ENCODE measurements at places on chromosomes 12 and 14.

DNA sequence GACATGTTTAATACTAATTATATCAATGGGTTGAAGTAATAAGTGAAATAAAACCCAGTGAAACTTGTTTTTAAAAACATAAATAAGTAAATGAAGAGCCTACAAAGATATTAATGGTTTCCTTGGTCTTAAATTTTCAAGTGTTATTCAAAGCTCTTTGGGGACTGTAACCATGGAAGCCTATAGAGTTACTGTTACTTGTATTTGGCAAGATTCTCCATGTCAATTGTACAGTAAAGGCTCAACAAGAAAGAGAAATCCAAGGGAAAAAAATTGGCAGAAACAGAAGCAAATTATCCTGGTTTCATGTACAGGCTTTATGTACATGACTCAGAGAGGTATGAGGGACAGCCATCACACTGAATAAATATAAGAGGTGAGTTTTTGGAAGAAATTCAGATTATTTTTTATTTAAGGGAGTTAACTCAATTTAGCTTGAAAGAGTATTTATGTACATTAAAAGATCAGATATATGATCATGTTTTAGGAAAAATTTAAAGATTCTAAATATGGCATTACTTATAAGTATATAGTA lies 151.1 kb upstream of the HMGA2 start:
- DNase-seq, result no peak

GRCh38 chr12:124745465-124745890 lies 118.2 kb downstream of the SCARB1 start:
- DNase-seq, result no peak

- DNase-seq, result no peak
Observed at GRCh38 chr14:28163233-28163632, 603.4 kb upstream of the FOXG1 start.

- DNase-seq, result no peak
Observed at GRCh38 chr14:70002589-70003346, 123.6 kb downstream of the SMOC1 start.

DNA sequence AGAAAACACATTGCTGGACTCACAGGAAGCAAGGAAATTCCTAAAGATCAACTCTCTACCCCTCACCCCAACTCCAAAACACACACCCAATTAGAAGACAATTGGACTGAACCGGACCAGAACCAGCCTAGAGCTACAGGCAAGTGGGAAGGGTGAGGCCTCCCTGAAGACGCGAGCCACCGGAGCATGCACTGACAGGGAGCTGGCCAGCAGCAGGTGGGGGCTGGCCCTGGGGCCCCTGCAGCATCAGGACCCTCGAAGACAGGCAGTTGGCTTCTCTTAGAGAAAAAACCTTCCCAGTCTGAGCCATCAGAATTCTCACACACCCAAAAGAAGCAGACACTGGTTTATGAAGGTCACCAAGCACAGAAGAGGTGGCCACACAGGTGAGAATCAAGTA lies 209.5 kb upstream of the DIO3 start:
- no peak for DNase-seq

DNA sequence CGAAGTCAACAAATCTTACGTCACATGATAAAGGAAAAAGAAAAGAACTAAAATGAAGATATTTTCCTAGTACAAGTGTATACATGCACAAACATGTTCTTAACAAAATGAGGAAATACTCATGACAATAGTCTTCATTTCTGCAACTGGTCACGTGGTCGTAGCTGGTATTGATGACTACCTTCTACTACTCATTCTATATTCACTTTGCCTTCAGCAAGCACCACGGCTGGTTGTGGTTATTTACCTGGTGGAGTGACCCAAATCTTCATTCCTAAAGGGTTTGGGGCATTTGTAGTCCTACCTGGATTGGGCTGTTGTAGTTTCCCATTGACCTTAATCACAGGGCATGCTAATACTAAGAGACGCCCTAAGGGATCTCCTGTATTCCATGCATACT lies 51.2 kb downstream of the FIGNL2 start:
- DNase-seq, result no peak

DNA sequence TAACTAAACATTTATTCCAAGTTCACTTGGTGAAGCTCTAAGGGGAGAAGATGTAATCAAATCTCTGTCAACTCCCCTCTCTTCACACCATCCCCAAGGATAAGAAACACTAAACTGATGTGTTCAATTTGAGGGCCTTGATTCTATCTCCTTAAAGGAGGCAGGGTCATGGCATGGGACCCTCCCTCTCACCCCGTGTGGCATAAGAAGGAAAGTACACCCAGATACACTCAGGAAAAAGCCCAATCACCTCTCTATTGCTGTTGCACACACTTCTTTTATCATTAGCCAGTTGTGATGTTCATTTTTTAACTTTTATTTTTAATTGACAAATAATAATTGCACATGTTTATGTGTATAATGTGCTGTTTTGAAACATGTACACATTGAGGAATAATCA lies 35.1 kb downstream of the WASHC3 start:
- no peak for DNase-seq

GRCh38 chr14:48325486-48325885 lies 650.1 kb upstream of the MDGA2 start:
- no peak for DNase-seq

DNA sequence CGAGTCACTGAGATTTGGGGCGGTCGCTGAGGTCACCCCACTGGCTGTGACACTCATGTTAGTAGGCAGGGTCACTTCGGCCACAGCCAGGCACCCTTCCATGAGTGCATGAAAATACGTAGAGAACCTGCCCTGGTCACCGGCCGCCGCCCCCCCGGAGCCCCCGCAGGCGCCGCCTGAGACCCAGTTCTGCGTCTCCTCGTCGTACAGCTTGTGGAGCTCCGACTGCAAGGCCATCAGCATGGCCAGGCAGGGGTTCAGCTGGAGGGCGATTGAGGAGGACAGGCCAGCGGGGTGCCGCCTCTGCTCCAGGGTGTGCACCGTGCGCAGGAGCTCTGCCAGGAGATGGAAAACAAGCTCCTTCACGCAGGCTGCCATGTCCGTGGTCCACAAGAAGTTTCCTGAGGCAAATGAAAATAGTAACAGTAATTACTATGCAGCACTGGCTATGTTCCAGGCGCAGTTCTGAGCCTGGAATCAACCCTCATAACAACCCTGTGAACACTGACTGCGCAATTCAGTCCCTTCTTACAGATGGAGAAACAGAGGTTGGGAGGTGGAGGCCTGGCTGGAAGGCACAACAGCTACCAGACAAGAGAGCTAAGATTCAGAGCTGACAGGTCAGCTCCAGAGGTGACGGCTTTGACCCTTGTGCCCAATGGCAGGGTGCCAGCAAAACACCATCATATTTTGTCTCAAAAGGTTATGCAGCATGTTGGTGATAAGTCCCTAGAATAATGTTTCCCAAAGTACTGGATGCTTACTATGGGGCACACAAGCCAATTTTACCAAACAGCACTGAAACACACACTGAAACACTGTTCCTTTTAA lies 59.9 kb downstream of the TRAFD1 start:
- no peak for DNase-seq

- DNase-seq, result no peak
Observed at GRCh38 chr14:54667764-54668163, 100.8 kb downstream of the SAMD4A start.

DNA sequence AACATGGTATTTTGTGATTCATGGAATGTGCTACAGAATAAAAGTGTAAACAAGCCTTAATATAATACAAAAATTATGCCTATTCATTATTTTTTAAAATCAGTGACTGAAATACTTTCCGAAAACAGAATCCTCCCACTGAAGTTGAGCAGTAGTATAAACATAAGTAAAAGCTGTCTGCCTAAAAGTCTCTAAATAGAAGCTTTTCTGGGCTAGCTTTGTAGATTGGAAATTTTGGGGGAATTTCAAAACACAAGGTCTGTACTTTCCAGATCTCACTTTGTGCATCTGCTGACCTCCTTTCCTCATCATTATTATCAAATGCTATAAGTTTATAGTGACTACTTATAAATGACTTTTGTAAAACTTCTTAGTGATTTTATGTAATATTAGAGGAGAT lies 80.4 kb upstream of the TRHDE start:
- no peak for DNase-seq

DNA sequence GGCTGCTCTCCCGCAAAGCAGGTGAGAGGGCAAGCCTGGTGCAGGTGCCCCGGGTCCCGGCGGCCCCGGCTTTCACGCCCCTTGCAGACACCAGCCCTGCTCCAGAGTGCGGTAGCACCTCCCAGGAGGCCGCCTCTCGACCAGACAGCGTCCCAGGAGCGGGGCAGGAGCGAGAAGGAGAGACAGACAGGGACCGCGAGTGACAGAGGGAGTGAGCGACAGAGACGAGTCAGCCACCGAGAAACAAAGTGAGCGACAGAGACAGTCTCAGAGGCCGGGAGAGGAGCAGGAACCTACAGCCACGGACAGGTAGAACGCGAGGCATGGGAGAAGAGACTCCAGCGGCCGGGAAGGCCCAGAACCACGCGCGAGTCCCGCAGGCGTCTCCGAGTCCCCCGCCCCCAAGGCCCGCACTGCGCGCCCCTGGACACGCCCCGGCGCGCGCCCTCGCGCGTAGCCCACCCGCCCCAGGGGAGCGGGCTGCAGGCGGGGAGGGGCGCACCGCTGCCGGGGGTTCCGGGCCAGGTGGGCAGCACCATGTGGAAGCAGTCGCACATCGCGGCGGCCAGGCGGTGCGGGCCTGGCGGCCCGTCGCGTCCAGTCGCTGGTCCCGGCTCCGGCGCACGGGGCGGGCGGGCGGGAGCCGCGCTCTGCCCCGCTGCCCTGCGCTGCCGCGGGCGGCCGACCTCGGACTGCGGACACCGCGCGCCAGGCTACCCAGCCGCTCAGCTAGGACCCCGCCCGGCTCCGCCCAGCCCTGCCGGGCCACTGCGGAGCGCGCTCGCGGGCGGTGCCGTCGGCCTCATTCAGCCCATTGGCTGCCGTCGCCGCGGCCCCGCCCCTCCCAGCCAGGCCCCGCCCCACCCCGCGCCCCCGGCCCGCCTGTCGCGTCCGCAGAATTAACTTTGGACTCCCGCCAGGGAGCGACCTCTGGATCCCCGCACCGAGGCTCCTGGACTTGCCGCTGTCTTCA lies at the start of gene AHNAK2:
Gene AHNAK2 (minus strand): TSS at position 694 of the 973 bp plus-strand sequence. CDS start 137 bp downstream, at position 557.
- DNase-seq, result peak; percentile 89

DNA sequence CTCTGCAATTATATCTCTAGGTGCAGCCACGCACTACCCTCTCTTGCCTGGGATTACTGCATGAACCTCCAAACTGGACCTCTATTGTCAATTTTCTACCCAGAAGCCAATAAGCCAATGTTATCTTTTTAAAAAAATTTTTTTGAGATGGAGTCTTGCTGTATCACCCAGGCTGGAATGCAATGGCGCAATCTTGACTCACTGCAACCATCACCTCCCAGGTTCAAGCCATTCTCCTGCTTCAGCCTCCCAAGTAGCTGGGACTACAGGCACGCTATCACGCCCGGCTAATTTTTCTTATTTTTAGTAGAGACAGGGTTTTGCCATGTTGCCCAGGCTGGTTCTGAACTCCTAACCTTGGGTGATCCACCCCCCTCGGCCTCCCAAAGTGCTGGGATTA lies 11.2 kb upstream of the PXN start:
- no peak for DNase-seq

GRCh38 chr12:13744561-13744960 lies 236.8 kb downstream of the GRIN2B start:
- DNase-seq, result no peak

DNA sequence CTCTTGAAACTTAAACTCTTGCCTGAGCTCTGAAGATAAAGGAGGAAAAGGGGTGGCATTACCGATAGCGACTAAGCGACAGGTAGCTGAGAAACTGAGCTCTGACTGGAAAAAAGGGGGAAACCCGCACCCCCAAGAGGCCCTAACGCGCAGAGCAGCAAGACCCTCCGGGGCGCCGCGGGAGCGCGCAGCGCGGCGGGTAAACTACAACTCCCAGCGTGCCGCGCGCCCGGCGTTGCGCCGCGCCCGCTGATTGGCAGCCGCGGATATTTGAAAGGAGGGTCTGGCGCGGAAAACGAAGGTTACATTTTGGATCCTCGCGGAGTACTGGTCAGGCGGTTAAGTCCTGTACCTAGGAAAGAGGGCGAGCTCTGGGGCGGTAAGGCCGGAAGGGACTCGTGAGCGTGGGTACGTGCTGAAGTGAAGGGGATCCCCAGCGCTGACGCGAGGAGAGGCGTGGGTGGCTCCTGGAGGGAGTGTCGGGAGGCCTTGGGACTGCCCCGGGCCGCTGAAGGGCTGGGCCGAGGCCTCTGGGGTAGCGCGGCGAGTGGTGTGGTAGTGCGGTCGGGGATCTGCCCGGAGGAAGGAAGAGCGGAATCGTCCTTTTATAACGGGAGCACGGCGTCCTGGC lies at the start of gene ESPL1:
Gene ESPL1 (plus strand): TSS at position 301 of the 631 bp plus-strand sequence. CDS start 468 bp downstream, outside the sequence.
- peak; percentile 89 for DNase-seq

GRCh38 chr14:99609245-99610170 lies 5.5 kb upstream of the CCDC85C start:
- DNase-seq, result no peak

DNA sequence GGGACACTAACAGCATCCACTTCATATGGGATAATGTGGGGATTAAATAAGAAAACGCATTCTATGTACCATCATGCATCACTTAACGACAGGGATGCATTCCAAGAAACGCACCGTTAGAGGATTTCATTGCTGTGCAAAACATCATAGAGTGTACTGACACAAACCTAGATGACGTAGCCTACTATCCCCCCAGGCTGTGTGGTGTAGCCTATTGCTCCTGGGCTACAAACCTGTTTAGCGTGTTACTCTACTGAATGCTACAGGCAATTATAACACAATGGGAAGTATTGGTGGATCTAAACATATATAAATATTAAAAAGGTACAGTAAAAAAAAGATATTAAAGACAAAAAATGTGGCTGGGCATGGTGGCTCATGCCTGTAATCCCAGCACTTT lies 230.6 kb downstream of the KSR2 start:
- DNase-seq, result no peak

DNA sequence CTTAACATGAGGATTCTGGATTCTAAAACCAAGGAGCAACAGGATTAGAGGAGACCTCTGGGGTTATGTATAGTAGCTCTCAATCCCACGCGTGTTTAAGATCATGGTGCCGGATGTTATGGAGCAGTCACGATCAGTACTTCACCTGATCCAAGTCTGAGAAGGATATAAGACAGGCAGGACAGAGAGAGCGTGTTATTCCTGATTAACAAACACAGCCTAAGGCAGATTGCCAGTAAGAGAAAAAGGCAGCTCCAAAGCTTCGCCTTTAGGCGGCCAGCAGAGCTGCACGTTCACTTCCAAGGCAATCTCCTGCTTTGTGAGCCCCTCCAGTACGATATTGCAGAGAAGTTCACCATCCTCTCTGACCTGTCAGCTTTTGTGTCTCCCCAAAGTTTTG lies 5.5 kb downstream of the SETD3 start:
- DNase-seq, result no peak

DNA sequence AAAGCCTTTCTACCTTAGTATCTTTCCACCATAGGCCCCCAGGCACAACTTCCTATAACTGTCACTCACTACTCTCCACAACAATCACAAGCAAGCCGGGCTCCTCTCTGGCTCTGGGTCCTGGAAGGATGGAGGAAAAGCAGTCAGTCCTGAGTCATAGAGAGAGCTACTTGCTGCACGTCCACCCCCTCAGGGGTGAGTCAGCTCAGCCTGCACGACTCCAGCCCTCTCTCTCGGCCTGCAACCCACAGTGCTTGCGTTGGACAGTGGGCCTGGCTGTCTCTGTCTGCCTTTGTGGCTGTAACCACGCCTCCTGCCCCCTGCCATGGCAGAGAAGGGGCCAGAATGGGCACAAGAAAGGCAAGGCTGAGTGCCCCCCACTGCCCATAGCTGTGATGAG lies 154.1 kb upstream of the FKBP4 start:
- peak; percentile 11 for DNase-seq
